ENCODE measurements at places on chromosomes 1 and 21.

DNA sequence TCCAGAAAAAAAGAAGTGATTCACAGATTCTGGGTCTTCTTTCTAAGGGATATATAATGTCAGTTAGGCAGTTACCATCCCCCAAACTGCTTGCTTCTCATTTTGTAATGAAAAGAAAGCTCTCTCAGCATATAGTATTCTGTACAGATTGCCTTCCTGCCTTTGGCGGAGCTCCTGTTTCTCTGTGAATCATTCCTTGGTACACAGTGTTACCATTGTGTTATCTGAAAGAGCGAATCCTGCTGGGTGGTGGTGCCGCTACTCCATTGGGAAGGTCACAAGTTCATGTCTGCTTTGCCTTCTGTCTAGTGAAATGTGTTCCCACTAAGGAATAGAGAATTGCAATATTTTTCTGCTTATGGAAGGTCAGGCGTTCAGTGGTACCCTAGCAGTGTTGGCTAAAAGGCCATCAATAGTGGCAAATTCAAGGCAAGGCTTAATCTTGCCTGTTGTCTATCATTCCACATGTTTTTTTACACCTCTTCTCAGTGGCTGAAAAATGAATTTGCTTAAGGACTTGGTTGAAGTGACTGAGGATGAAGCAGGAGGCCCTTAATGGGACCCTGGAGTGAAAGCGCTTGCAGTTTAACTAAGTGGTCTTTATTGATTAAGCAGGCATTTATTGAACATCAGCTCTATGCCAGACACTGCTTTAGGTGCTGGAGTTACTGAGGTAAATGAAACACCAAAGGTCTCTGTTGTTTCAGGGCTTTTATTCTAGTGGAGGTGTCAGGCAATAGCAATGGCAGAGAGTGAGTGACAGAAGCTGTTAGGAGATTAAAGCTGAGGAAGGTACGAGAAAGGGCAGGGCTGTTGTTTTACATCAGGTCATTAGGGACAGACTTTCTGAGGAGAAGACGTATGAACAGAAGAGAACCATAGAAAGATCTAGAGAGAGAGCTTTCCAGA, 186.7 kb downstream of the PDE4B start:
- no peak for DNase-seq

- DNase-seq: no peak
These were observed 106.8 kb downstream of the SYT2 start for GRCh38 chr1:202603435-202603834.

GRCh38 chr1:160437432-160438316, 37.3 kb downstream of the VANGL2 start:
- no peak for DNase-seq

- DNase-seq: peak; percentile 41
These were observed 2.3 kb downstream of the ETS2 start for GRCh38 chr21:38807986-38808385.

- no peak for DNase-seq
These were observed 260.3 kb downstream of the ASTN1 start for GRCh38 chr1:176904057-176904751.

GRCh38 chr1:218558271-218558810, 213.2 kb downstream of the TGFB2 start:
- no peak for DNase-seq

- DNase-seq: peak; percentile 6
These were observed 17.2 kb downstream of the HENMT1 start for GRCh38 chr1:108643492-108644335.

DNA sequence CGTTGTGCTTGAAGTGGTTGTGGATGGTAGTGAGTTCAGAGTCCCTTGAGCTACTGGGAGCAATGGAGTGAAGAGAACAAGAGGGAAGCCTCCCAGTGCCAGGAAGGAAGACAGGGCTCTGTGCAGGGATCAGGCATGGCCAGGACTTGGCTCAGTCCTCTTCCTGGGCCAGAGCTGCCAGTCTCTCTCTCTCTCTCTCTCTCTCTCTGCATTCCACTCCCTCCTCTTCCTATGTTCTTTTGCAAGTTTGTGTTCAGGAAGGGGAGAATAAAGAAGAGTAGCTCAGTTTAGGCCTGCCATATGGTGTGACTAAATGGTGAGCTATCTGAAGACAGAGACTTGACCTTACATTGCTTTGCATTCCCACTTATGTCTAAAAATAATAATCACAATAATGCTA, 20.5 kb upstream of the RPTN start:
- DNase-seq: no peak

Measured in NCI-H2029 (cell line).